Chondrocyte (in vitro differentiated cells): ENCODE measurements at places on chromosomes 7 and 10. TPM values are rescaled to one million over a fixed set of nuclear protein-coding genes. Genes with fewer than 3 reads are reported as not detected.

Gene MET
- 22.0 to 25.1 TPM (median 23.6 TPM) in 3 replicates for total RNA-seq

Gene ICA1
- 2.2 to 5.0 TPM (median 3.7 TPM) in 3 replicates for total RNA-seq

Gene ANKRD26
- total RNA-seq, result 6.7 to 14.8 TPM (median 7.3 TPM) in 3 replicates

Gene SPACDR
- 0.42 to 0.87 TPM in 2 of 3 replicates, not detected in the other for total RNA-seq

Gene OLAH
- 1.9 to 3.4 TPM (median 2.1 TPM) in 3 replicates for total RNA-seq

Gene CALML5
- total RNA-seq, result not detected in 3 replicates

Gene TDRD1
- not detected in 3 replicates for total RNA-seq

Gene PAX4
- not detected in 3 replicates for total RNA-seq

Gene IFIT1
- 2.0 to 4.4 TPM (median 2.0 TPM) in 3 replicates for total RNA-seq

Gene HGF
- total RNA-seq, result 3.4 to 20.6 TPM (median 3.7 TPM) in 3 replicates
